ENCODE measurements at places on chromosomes 1 and 21. TPM values are rescaled to one million over a fixed set of nuclear protein-coding genes. Genes with fewer than 3 reads are reported as not detected.

DNA sequence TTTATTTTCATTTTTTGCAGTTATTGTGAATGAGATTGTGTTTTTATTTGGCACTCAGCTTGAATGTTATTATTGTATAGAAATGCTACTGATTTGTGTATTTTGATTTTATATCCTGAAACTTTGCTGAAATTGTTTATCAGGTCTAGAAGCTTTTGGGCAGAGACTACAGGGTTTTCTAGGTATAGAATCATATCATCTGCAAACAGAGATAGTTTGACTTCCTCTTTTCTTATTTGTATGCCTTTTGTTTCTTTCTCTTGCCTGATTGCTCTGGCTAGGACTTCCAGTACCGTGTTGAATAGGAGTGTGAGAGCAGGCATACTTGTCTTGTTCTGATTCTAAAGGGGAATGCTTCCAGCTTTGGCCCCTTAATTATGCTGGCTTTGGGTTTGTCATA is 27.3 kb downstream of the ZNF691 start:
- no peak for DNase-seq
- no peak overlapping the region for H3K27ac ChIP-seq
- no peaks in the 10 kb centered on the region for H3K36me3 ChIP-seq
- H3K4me1 ChIP-seq = no peaks in the 10 kb centered on the region

- DNase-seq = peak; percentile 62
- H3K36me3 ChIP-seq = no peaks in the 10 kb centered on the region
- H3K4me3 ChIP-seq = no peak overlapping the region
- no peaks in the 10 kb centered on the region for H3K4me1 ChIP-seq
- H3K27me3 ChIP-seq = no peaks in the 10 kb centered on the region
Observed at GRCh38 chr1:67347688-67348472, 40.2 kb downstream of the IL12RB2 start.

DNA sequence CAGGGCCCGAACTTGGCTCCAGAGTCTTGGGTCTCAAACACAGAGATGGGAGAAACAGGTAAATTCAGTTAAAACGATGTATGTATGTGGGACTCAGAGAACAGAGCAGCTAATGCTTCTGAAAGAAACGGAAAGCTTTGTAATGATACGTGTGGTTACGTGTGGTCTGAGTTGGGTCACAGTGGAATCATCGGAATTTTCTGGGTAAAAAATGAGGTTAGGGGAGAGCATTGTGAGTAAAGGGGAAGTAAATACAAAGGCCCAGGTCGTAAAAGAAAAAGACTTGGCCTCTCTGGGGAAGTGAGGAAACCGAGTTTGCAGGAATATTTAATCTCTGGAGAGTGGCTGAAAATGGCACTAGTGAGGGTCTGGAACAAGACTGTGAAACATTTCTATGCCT is 8.3 kb downstream of the NHLH2 start:
- H3K27me3 ChIP-seq = peaks cover 7% of the 10 kb centered on the region
- H3K36me3 ChIP-seq = no peaks in the 10 kb centered on the region
- H3K4me1 ChIP-seq = no peaks in the 10 kb centered on the region

- peak overlapping the region; percentile 97 for H3K4me3 ChIP-seq
- peaks cover 9% of the 10 kb centered on the region for H3K36me3 ChIP-seq
- DNase-seq = no peak
- H3K27me3 ChIP-seq = no peaks in the 10 kb centered on the region
Observed at GRCh38 chr1:26900815-26901511, 696 bp upstream of the GPATCH3 start.

GRCh38 chr1:117814856-117815797 is 114.3 kb downstream of the GDAP2 start:
- H3K27ac ChIP-seq = peak overlapping the region; percentile 64
- H3K36me3 ChIP-seq = no peaks in the 10 kb centered on the region
- no peak overlapping the region for H3K4me3 ChIP-seq
- H3K27me3 ChIP-seq = no peaks in the 10 kb centered on the region

- no peaks in the 10 kb centered on the region for H3K27me3 ChIP-seq
- DNase-seq = no peak
- H3K4me1 ChIP-seq = no peaks in the 10 kb centered on the region
- H3K36me3 ChIP-seq = peaks cover 79% of the 10 kb centered on the region
- no peak overlapping the region for H3K4me3 ChIP-seq
Observed at GRCh38 chr1:30942326-30942963, 33.9 kb upstream of the SDC3 start.

GRCh38 chr1:206687915-206688442 is 3.3 kb downstream of the MAPKAPK2 start:
- peaks cover 7% of the 10 kb centered on the region for H3K36me3 ChIP-seq
- no peak overlapping the region for H3K4me3 ChIP-seq
- peaks cover 44% of the 10 kb centered on the region for H3K4me1 ChIP-seq
- peaks cover under 1% of the 10 kb centered on the region for H3K27me3 ChIP-seq

- no peaks in the 10 kb centered on the region for H3K36me3 ChIP-seq
- H3K4me3 ChIP-seq = no peak overlapping the region
- H3K4me1 ChIP-seq = peaks cover 17% of the 10 kb centered on the region
- peak overlapping the region; percentile 75 for H3K27ac ChIP-seq
Observed at GRCh38 chr1:107198561-107198960, 57.7 kb downstream of the NTNG1 start.

- no peak overlapping the region for H3K4me3 ChIP-seq
- no peaks in the 10 kb centered on the region for H3K4me1 ChIP-seq
- H3K27me3 ChIP-seq = no peaks in the 10 kb centered on the region
- no peak for DNase-seq
Observed at GRCh38 chr1:205978676-205979075, 24.5 kb downstream of the RAB7B start.

DNA sequence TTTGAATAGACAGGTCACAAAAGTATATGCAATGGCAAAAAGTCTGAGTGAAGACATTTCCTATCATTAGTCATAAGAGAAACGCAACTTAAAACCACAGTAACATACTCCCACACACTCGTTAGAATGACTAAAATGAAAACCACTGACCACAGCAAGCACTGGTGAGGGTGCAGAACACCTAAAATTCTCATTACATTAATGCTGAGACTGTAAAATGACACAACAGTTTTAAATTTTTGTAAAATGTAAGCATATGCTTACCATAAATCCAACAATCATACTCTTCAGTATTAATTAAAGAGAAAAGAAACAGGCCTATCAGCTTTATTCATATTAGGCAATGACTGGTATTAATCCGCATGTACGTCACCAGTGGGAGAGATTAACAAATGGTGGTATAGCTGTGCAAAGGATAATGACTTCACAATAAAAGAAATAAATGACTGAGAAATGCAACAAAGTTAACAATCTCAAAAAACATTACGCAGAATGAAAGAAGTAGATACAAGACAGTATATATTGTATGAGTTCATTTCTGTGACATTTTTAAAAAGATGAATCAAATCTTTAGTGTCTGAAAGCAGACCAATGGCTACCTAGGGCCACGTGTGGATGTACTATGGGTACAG is 253.5 kb downstream of the AKT3 start:
- peak overlapping the region; percentile 89 for H3K27ac ChIP-seq
- no peak for DNase-seq
- peaks cover 18% of the 10 kb centered on the region for H3K36me3 ChIP-seq
- H3K4me1 ChIP-seq = peaks cover 7% of the 10 kb centered on the region
- H3K27me3 ChIP-seq = no peaks in the 10 kb centered on the region
- no peak overlapping the region for H3K4me3 ChIP-seq

GRCh38 chr1:2143814-2144500 is 50.6 kb downstream of the FAAP20 start:
- H3K4me3 ChIP-seq = no peak overlapping the region
- DNase-seq = no peak
- no peak overlapping the region for H3K27ac ChIP-seq
- no peaks in the 10 kb centered on the region for H3K27me3 ChIP-seq
- no peaks in the 10 kb centered on the region for H3K4me1 ChIP-seq

GRCh38 chr1:20540281-20540680 is 12.1 kb upstream of the FAM43B start:
- H3K27ac ChIP-seq = no peak overlapping the region
- no peaks in the 10 kb centered on the region for H3K4me1 ChIP-seq
- no peaks in the 10 kb centered on the region for H3K36me3 ChIP-seq
- H3K27me3 ChIP-seq = peaks cover 37% of the 10 kb centered on the region
- H3K4me3 ChIP-seq = no peak overlapping the region

- H3K27ac ChIP-seq = no peak overlapping the region
- no peaks in the 10 kb centered on the region for H3K36me3 ChIP-seq
- H3K4me1 ChIP-seq = no peaks in the 10 kb centered on the region
- no peak for DNase-seq
- no peak overlapping the region for H3K4me3 ChIP-seq
- peaks cover 12% of the 10 kb centered on the region for H3K27me3 ChIP-seq
Observed at GRCh38 chr1:12172042-12172851, 5.5 kb downstream of the TNFRSF1B start.

DNA sequence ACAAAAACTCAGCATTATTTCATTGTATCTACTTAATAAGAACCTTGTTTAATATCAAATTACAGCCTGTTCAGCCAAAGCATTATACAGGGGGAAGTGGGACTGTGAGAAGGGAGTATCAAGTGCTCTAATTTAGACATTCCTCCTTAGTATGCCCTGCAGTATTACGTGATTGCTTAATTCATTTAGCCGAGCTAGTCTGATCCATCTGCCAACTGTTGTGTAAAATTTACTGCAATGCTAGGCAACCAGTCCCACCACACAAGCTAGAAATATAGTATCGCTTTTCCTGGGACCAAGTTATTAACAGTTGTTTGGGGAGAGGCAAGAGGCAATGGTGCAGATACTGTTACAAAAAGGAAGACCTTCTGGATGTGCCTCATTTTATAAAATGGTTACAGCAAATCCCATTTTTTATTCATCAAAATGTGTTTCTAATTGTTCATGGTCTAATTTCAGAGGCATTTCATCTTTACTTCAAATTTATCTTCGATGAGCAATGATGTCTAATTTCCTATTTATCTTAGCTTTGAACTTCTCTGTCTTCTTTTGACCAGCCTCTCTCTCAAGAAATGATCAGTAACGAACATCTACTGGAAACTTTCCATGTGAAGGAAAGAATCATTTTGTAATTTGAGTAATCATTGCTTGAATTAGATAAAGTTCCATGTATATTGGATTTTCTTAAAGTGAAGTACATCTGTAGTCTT is 283.3 kb downstream of the DUSP10 start:
- DNase-seq = peak; percentile 44
- peaks cover 23% of the 10 kb centered on the region for H3K4me1 ChIP-seq
- H3K27ac ChIP-seq = peak overlapping the region; percentile 84
- H3K27me3 ChIP-seq = no peaks in the 10 kb centered on the region
- peak overlapping the region; percentile 6 for H3K4me3 ChIP-seq

DNA sequence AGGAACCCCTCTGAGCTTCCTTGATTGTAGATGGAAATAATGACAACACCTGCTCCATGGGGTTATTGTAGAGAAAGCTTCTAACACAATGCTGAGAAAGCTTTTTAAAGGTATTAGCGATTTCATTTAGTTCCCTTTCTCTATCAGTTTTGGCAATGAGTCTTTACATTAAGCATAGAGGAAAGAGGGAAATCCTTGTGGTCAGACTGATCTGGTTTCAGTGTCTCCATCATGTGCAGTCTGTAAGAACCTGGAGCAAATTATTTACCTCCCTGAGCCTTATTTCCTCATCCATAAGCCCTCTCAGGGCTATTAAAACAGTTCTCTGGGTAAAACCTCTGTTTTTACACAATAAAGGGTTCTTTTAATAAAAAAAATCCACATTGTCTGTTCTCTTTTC is 87.5 kb downstream of the FGGY start:
- no peak overlapping the region for H3K4me3 ChIP-seq
- DNase-seq = no peak
- no peaks in the 10 kb centered on the region for H3K27me3 ChIP-seq
- H3K27ac ChIP-seq = no peak overlapping the region

GRCh38 chr1:235657747-235658526 is 8.4 kb upstream of the GNG4 start:
- no peak for DNase-seq
- H3K27me3 ChIP-seq = no peaks in the 10 kb centered on the region
- no peak overlapping the region for H3K27ac ChIP-seq
- H3K4me3 ChIP-seq = no peak overlapping the region
- peaks cover 6% of the 10 kb centered on the region for H3K36me3 ChIP-seq
- H3K4me1 ChIP-seq = no peaks in the 10 kb centered on the region

DNA sequence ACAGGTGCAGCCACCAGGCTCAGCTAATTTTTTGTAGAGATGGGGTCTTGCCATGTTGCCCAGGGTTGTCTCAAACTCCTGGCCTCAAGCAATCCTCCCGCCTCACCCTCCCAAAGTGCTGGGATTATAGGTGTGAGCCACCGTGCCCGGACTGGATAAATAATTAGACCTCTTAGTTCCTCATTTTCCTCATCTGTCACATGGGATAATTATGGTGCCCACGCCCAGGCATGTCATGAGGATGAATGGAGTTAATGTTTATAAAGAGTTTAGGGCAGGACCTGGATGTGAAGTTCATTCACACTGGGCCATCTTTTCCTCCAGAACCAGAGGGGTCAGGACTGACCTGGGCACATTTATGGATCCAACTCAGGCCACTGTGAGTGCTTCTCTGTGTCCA is 23.7 kb downstream of the PADI3 start:
- no peaks in the 10 kb centered on the region for H3K27me3 ChIP-seq
- no peaks in the 10 kb centered on the region for H3K36me3 ChIP-seq
- DNase-seq = no peak
- H3K4me1 ChIP-seq = no peaks in the 10 kb centered on the region
- H3K27ac ChIP-seq = no peak overlapping the region
- H3K4me3 ChIP-seq = no peak overlapping the region

GRCh38 chr1:89641781-89642180 is 8.9 kb downstream of the LRRC8C start:
- peaks cover 3% of the 10 kb centered on the region for H3K4me1 ChIP-seq
- H3K36me3 ChIP-seq = peaks cover 3% of the 10 kb centered on the region

DNA sequence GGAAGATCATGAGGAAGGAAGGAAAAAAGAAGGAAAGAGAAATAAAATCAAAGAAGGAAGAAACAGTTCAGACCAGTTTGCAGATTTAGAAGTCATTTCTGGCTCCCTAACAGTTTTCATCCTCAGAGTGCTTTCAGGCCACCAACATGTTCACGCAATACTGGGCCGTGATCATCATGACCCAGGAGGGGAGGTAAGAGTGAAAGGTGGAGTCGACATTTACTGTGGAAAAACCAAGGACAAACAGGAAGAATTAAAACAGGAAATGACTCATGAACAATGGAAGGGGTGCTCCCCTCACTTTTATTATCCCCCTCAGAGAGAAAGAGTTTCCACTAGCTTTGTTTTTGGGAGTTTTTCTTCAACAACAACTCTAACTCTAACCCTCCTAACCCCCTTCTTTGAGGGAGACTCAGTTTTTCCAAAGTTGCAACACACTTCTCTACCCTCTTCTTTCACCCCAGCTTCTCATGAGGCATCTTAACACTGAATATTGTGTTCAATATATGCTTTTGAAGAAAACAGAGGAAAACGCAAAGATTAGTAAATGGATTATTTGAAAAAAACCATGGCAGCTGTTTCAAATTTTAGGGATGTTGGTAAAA is 60.4 kb downstream of the VANGL2 start:
- no peaks in the 10 kb centered on the region for H3K27me3 ChIP-seq
- DNase-seq = no peak
- H3K4me1 ChIP-seq = no peaks in the 10 kb centered on the region
- H3K36me3 ChIP-seq = no peaks in the 10 kb centered on the region
- H3K4me3 ChIP-seq = no peak overlapping the region

The NDUFS5 gene
- 1,097 TPM for polyA plus RNA-seq

The BRDT gene
- polyA plus RNA-seq = not detected

The CD58 gene
- polyA plus RNA-seq = 18.1 TPM

The PTPRF gene
- 67.6 TPM for polyA plus RNA-seq

The ADCY10 gene
- polyA plus RNA-seq = 0.15 TPM

The PRDM15 gene
- 6.6 TPM for polyA plus RNA-seq

The ZFYVE9 gene
- 4.1 TPM for polyA plus RNA-seq

The FLG gene
- polyA plus RNA-seq = not detected

The ADAMTS4 gene
- polyA plus RNA-seq = 1.2 TPM

The BMP8B gene
- 0.07 TPM for polyA plus RNA-seq

The TRNP1 gene
- polyA plus RNA-seq = 11.6 TPM
